ENCODE measurements at places on chromosomes 3 and 15. TPM values are rescaled to one million over a fixed set of nuclear protein-coding genes. Genes with fewer than 3 reads are reported as not detected.

TRPM1 gene
- not detected for total RNA-seq

IQCH gene
- 5.2 TPM for total RNA-seq

SLC27A2 gene
- 8.2 TPM for total RNA-seq

MORF4L1 gene
- total RNA-seq = 215 TPM

HDDC3 gene
- 21.8 TPM for total RNA-seq

C3orf80 gene
- 3.7 TPM for total RNA-seq

CCDC13 gene
- total RNA-seq = 33.3 TPM

CASR gene
- total RNA-seq = 0.37 TPM

GALK2 gene
- total RNA-seq = 42.6 TPM

DGKG gene
- 1.00 TPM for total RNA-seq

DNA sequence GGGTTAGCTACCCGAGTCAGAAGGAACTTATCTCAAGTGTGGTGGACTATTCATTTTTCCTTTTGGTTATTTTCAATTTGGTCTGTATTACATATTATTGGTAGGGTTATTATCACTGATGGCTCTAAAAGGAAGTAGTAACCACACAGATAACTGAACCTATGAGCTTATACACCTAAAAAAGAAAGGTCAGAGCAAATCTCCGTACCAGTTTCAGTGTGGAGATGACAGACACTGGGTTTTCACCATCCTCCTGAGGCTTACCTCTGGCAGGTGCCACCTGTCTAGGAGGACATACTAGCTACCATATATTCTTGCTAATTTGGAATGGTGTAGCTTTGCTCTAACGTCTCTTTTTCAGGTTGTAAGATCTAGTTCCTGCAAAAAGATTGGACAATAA is 10.2 kb downstream of the GAP43 start:
- H3K27ac ChIP-seq = no peak overlapping the region
- no peaks in the 10 kb centered on the region for H3K36me3 ChIP-seq
- DNase-seq = no peak
- no peak overlapping the region for H3K4me3 ChIP-seq
- peaks cover under 1% of the 10 kb centered on the region for H3K27me3 ChIP-seq

DNA sequence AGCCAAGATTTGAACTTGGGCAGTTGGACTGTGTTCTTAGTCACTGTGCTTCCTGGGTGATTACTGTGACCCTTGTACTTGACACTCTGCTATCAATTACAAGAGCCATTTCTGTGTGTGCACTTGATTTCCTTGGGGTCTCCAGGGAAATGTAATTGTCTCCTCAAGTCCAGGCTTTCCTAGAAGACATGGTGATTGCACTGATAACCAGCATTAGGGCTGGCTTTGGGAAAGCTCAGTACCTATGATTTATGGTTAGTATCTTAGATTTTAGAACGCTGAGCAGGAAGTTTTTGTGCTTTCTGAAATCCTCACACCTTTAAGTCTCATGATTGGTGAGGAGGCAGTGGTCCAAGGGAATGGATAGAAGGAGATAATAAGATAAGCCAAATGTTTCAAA is 1.6 kb upstream of the CLDN11 start:
- H3K4me3 ChIP-seq = no peak overlapping the region
- DNase-seq = no peak
- H3K36me3 ChIP-seq = no peaks in the 10 kb centered on the region
- H3K27ac ChIP-seq = no peak overlapping the region

- H3K4me1 ChIP-seq = peaks cover 4% of the 10 kb centered on the region
- H3K36me3 ChIP-seq = no peaks in the 10 kb centered on the region
- H3K27me3 ChIP-seq = no peaks in the 10 kb centered on the region
- no peak overlapping the region for H3K4me3 ChIP-seq
Measured at GRCh38 chr3:124041553-124041952, 49.6 kb upstream of the ROPN1 start.

- H3K27me3 ChIP-seq = no peaks in the 10 kb centered on the region
- H3K27ac ChIP-seq = no peak overlapping the region
- H3K4me1 ChIP-seq = peaks cover 3% of the 10 kb centered on the region
- no peak overlapping the region for H3K4me3 ChIP-seq
- no peaks in the 10 kb centered on the region for H3K36me3 ChIP-seq
Measured at GRCh38 chr3:11661052-11661656, 17.4 kb upstream of the VGLL4 start.

DNA sequence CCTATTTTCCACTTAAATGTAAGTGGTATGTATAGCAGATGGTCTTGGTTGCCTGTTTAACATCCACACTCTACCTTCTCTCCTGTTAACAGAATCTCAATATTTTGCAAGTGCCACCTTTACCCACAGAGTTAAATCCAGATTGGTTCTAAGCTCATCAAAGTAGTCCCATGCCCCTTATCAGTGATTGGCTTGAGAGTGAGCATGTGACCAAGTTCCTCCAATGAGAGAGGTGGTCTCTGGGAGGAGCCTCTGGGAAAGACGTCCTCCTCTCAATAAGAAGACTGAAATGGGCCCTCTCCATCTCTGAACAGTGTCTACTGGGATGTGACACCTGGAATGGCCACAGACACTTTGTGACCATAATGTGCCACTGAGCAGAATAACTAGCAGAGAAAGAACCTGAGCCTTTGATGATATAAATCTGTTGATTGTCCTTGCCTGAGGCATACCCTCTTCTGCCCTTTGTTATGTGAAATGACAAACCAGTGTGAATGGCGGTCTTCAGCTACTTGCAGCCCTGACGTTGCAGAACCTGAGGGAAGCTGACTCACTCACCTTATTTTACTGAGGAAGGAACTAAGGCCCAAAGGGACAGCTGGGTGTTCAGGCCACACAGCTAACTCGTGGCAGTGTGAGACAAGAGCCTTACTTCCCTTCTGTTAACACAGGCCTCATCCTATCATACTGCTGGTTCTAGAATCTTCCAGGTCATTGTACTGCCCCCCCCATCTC is 42.4 kb upstream of the LARS2 start:
- no peaks in the 10 kb centered on the region for H3K36me3 ChIP-seq
- H3K4me3 ChIP-seq = no peak overlapping the region
- DNase-seq = no peak
- no peaks in the 10 kb centered on the region for H3K27me3 ChIP-seq

- H3K27ac ChIP-seq = peak overlapping the region; percentile 6
- DNase-seq = no peak
- peaks cover 40% of the 10 kb centered on the region for H3K36me3 ChIP-seq
- no peaks in the 10 kb centered on the region for H3K4me1 ChIP-seq
Measured at GRCh38 chr3:16298891-16299290, 33.9 kb downstream of the OXNAD1 start.

DNA sequence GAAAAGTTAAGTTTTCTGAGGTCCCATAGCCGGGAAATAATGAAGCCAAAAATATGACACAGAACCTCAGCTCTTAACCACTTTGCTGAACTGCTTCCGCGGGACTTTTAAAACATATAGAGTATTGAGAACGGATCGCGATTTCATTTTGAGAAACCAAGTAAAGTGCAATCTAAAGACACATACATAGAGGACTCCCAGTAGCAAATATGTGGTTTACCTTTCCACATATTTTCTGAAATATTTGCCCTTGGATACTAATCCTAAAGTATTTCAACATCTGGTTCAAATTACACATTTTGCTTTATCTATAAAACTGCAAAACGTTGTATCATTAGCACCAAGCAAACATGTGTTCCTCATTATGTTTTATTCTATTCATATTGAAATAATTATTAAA is 776.5 kb downstream of the ROBO2 start:
- H3K27me3 ChIP-seq = no peaks in the 10 kb centered on the region
- no peak overlapping the region for H3K27ac ChIP-seq
- H3K4me1 ChIP-seq = no peaks in the 10 kb centered on the region
- no peak overlapping the region for H3K4me3 ChIP-seq
- no peaks in the 10 kb centered on the region for H3K36me3 ChIP-seq

DNA sequence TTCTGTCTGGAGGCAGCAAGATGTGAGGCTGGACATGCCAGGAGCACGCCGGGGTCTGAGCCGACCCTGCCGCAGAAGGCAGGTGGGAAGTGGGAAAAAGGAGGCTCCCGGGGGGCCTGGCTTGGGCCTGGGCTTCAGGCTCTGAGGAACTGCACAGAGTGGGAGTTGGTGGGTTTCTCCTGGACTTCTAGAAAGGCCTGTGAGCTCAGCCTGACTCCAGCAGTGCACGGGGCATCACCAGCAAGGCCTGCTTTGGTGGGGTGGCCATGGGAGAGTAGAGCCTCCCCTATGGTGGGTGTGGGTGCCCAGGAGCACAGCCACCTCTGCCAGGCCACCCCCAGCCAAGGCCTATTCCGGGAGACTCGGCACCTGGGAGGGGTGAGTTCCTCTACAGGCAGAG is 18.1 kb upstream of the SLC41A3 start:
- H3K4me3 ChIP-seq = no peak overlapping the region
- H3K36me3 ChIP-seq = no peaks in the 10 kb centered on the region
- DNase-seq = no peak
- no peaks in the 10 kb centered on the region for H3K27me3 ChIP-seq

GRCh38 chr3:145578471-145578870 is 582.5 kb downstream of the PLOD2 start:
- DNase-seq = no peak
- H3K27me3 ChIP-seq = no peaks in the 10 kb centered on the region
- no peaks in the 10 kb centered on the region for H3K4me1 ChIP-seq
- H3K4me3 ChIP-seq = no peak overlapping the region
- H3K27ac ChIP-seq = no peak overlapping the region

DNA sequence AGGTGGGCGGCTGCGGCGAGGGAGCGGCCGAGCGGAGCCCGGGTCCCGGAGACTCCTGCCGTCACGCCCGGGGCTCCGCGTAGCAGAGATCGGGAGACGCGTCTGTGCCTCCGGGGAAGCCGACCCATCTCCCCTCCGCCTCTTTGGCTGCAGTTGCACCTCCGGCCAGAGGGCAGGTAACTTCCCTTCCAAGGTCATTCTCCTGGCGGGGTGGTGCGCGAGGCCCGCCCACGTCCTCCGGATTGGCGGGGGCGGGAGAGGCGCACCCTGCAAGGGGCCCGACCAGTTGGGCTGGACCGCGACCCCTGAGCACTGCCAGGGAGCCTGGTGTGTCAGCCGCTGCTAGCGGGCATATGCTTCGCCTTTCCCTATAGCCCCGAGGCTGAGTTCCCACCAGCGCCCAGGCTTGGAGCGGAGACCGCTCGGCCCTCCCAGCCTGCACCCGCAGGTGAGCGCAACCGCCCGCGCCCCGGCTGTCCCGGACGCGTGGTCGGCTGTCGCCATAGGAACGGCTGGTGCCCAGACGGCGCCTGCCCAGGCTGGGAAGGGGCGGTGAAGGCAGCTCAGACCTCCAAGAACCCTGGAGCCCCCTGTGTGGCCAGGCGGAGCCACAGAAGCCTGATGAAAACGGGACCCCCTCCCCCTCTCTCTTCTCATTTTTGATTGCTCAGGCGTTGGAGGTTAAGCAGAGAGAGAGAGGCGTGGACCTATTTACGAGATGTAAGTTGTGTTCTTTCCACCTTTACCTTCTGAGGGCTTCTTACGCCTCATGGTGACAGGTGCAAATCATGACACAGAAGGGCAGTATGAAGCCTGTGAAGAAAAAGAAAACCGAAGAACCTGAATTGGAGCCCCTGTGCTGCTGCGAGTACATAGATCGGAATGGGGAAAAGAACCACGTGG is 453 bp downstream of the ZDHHC23 start:
- H3K4me1 ChIP-seq = peaks cover 5% of the 10 kb centered on the region
- H3K27ac ChIP-seq = peak overlapping the region; percentile 83
- DNase-seq = peak; percentile 65
- H3K27me3 ChIP-seq = no peaks in the 10 kb centered on the region

- H3K27me3 ChIP-seq = no peaks in the 10 kb centered on the region
- H3K4me1 ChIP-seq = no peaks in the 10 kb centered on the region
- no peak within 1 kb of the TSS for H3K4me3 ChIP-seq
- no peak within 1 kb of the TSS for H3K27ac ChIP-seq
Measured at GRCh38 chr15:43220991-43221403, at the start of gene EPB42. TSS of gene EPB42 (minus strand) at chr15:43221018. CDS start at chr15:43220825, 193 bp downstream.

DNA sequence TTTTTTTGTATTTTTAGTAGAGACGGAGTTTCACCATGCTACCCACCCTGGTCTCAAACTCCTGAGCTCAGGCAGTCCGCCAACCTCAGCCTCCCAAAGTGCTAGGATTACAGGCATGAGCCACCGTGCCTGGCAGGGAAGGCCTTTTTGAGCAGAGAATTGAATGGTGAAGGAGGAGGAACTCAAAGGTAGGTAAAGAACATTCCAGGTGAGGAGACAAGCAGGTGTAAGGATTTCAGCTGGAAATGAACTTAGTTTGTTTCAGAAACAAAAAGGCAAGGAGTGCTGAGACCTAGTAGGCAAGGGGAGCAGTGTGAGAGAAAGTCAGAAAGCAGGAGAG is 2.5 kb downstream of the TICRR start:
- H3K27me3 ChIP-seq = no peaks in the 10 kb centered on the region
- H3K4me1 ChIP-seq = peaks cover 7% of the 10 kb centered on the region
- no peaks in the 10 kb centered on the region for H3K36me3 ChIP-seq
- no peak overlapping the region for H3K4me3 ChIP-seq
- no peak for DNase-seq

DNA sequence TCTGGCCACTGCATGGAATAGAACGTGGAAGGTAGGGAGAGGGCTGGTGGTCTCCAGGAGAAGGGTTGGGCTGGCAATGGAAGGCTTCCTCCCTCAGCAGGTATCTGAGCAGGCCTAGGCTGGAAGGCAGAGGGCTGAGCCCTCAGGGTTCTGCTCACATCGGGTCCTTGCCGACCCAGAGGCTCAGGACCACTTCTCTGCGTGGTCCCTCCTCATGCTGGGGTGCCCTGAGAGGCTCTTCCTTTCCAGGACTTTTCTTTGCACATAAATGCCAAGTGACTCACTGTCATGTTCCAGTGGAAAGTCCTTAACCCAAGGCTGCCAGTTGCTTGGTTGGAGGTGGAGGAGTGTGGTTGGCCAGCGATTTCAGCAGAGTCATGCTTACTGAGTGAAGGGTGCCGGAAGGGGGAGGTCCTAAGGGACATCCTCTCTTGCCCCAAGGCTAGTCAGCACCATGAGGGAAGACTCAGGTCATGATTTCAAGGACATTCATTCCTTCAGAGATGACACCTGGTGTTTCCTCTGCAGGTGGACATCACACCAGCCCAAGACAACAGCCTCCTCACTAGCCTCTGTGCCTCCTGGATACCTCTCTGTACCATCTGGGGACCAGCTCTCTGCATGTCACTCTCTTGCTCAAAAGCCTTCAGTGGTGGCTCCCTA is 8.2 kb downstream of the SLC6A6 start:
- no peaks in the 10 kb centered on the region for H3K36me3 ChIP-seq
- H3K4me1 ChIP-seq = peaks cover 8% of the 10 kb centered on the region
- no peaks in the 10 kb centered on the region for H3K27me3 ChIP-seq

- peak overlapping the region; percentile 71 for H3K4me3 ChIP-seq
- peak; percentile 15 for DNase-seq
- peak overlapping the region; percentile 77 for H3K27ac ChIP-seq
- peaks cover 12% of the 10 kb centered on the region for H3K4me1 ChIP-seq
- H3K27me3 ChIP-seq = no peaks in the 10 kb centered on the region
Measured at GRCh38 chr3:45387636-45388348, 584 bp upstream of the LARS2 start.

DNA sequence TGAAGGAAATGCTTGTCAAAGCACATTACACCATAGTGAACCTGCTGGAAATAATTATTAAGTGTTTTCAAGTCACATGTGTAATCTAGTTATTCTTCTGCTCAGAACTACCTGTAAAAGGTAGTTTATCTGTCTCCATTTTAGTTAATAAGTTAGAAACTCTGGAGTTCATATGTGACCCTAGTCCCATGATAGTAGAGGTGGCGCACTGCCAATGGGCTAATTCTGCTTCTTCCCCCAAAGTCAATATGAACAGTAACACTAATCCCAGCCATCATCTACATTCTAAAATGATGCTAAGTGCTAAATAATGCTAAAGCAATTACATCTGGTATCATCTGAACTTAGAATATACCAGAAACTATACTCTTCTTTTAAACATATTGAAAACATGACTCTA is 361.0 kb upstream of the NECTIN3 start:
- no peak overlapping the region for H3K4me3 ChIP-seq
- no peak overlapping the region for H3K27ac ChIP-seq
- H3K36me3 ChIP-seq = no peaks in the 10 kb centered on the region
- H3K27me3 ChIP-seq = no peaks in the 10 kb centered on the region

- DNase-seq = no peak
- H3K27ac ChIP-seq = no peak overlapping the region
- H3K4me1 ChIP-seq = no peaks in the 10 kb centered on the region
- no peaks in the 10 kb centered on the region for H3K36me3 ChIP-seq
Measured at GRCh38 chr15:38547255-38547997, 17.2 kb downstream of the RASGRP1 start.
